Esophagus squamous epithelium (tissue), 5 donors: ENCODE measurements at places on chromosomes 6 and 20. TPM values are rescaled to one million over a fixed set of nuclear protein-coding genes. Genes with fewer than 3 reads are reported as not detected.

- no peaks in the 10 kb centered on the region for H3K4me1 ChIP-seq
- no peaks in the 10 kb centered on the region for H3K36me3 ChIP-seq
- H3K27me3 ChIP-seq = no peaks in the 10 kb centered on the region
- DNase-seq = no peak
These were observed 163.7 kb downstream of the MAFB start for GRCh38 chr20:40525351-40525750.

NUP43 gene
- total RNA-seq = 18.8 TPM

- peaks cover 13% of the 10 kb centered on the region for H3K4me1 ChIP-seq
- H3K36me3 ChIP-seq = no peaks in the 10 kb centered on the region
- H3K27ac ChIP-seq = peak overlapping the region; percentile 77
- DNase-seq = no peak
- H3K4me3 ChIP-seq = peak overlapping the region; percentile 7
- no peaks in the 10 kb centered on the region for H3K27me3 ChIP-seq
These were observed 72.1 kb downstream of the CBFA2T2 start for GRCh38 chr20:33561692-33562601.

DNA sequence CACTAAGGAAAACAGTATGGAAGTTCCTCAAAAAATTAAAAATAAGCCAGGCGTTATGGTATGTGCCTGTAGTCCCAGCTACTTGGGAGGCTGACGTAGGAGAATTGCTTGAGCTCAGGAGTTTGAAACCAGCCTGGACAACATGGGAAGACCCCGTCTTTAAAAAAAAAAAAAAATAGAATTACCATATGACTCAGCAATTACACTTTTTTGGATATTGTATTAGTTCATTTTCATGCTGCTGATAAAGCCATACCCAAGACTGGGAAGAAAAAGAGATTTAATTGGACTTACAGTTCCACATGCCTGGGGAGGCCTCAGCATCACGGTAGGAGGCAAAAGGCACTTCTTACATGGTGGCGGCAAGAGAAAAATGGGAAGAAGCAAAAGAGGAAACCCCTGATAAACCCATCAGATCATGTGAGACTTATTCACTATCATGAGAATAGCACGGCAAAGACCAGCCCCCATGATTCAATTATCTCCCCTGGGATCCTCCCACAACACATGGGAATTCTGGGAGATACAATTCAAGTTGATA lies 10.8 kb upstream of the SMIM29 start:
- no peak for DNase-seq
- H3K27me3 ChIP-seq = no peaks in the 10 kb centered on the region
- no peaks in the 10 kb centered on the region for H3K4me1 ChIP-seq
- H3K27ac ChIP-seq = no peak overlapping the region
- H3K36me3 ChIP-seq = no peaks in the 10 kb centered on the region
